ENCODE measurements at places on chromosomes 12 and 14.
A peak's percentile ranks its signal among the peaks of the same experiment; 100 is the strongest.

DNA sequence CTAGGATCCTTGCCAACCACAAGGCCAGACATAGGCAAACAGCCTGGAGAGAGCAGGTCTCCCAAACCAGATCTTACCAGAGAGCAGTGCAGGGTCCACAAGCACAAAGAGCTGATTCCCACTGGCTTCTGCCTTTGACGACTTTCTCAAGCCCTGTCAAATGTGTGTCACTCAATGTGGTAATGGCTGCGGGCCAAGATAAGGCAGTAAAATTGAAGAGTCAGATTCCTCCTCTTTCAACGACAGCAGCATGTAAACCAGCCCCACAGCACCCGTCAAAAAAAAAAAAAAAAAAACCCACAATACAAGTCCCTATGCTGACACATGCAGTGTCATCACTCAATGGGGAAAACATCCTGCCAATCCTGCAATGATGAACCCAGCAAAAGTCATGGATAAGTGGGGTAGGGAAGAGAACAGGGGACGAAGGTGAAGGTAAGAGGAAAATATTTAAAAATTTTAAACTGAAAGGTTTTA is at the start of gene STON2:
STON2 (minus strand) TSS at position 123 of the 477 bp plus-strand sequence. CDS start 1,942 bp downstream, outside the sequence.
- H3K4me1 ChIP-seq = no peaks in the 10 kb centered on the region
- DNase-seq = no peak
- H3K4me3 ChIP-seq = no peak within 1 kb of the TSS

DNA sequence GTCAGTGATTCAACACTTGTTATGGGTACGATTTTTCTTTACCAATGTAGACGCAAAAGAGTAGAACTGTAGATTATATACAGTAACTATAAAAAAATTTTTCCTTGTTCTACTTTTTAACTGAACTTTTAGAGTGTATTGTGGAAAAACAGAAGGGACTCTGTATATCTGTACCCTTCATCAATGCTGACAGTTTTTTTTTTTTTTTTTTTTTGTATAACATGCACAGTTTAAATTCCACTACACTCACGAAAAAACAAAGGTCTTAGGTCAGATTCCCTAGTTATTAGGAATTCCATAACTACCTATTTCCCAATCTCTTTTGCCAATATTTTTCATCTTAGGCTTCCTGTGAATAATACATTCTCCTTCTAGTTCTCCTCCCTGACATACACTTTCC is 6.4 kb downstream of the DDHD1 start:
- no peaks in the 10 kb centered on the region for H3K36me3 ChIP-seq
- DNase-seq = no peak
- H3K4me3 ChIP-seq = no peak overlapping the region

DNA sequence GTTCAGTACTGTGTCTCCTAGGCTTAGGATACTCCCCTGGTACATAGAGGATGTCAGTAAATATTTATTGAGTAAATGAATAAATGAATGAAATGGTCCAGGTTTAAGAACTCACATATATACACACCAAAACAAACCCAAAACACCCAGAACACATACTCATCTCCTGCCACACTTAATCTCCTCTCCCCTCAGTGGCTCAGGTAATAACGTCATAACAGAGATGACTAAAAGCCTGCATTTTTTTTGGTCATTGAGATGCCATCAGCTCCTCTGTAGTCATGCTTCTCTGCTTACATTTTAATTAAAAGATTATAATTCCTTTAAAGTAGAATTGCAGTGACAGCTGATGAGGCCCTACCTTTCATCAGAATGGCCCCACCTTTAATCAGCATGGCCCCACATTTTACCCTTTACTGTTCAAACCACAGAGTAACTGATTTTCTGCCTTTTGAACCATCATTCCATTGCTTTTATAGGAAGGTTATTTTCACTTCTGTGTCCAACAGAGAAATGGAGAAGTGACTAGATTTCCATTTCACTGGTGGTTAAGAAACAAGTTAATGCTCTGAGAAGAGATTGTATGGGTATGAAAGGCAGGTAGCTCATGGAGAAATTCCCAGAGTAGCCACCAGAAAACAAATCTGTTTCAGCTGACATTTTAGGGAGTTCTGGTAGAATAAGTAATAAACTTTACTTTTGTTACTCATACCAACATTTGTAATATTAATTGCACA is 193.4 kb upstream of the ATP2B1 start:
- no peak overlapping the region for H3K27ac ChIP-seq
- H3K27me3 ChIP-seq = no peaks in the 10 kb centered on the region
- H3K4me1 ChIP-seq = no peaks in the 10 kb centered on the region
- DNase-seq = no peak

GRCh38 chr12:33439587-33440011 is at the start of gene SYT10:
Gene SYT10 (minus strand): TSS chr12:33439819. CDS start chr12:33439522, 297 bp downstream.
- H3K4me1 ChIP-seq = no peaks in the 10 kb centered on the region
- H3K4me3 ChIP-seq = no peak within 1 kb of the TSS
- DNase-seq = peak; percentile 41
- H3K27ac ChIP-seq = no peak within 1 kb of the TSS

- H3K4me1 ChIP-seq = no peaks in the 10 kb centered on the region
- peaks cover 2% of the 10 kb centered on the region for H3K27me3 ChIP-seq
- no peak for DNase-seq
- no peak overlapping the region for H3K27ac ChIP-seq
- no peaks in the 10 kb centered on the region for H3K36me3 ChIP-seq
Observed at GRCh38 chr14:56562883-56563282, 16.7 kb upstream of the TMEM260 start.
